GOT3 (cell line): ENCODE measurements at places on chromosomes 2 and 18.

- no peak for DNase-seq
Measured at GRCh38 chr2:109009920-109010610, 21.0 kb upstream of the EDAR start.

DNA sequence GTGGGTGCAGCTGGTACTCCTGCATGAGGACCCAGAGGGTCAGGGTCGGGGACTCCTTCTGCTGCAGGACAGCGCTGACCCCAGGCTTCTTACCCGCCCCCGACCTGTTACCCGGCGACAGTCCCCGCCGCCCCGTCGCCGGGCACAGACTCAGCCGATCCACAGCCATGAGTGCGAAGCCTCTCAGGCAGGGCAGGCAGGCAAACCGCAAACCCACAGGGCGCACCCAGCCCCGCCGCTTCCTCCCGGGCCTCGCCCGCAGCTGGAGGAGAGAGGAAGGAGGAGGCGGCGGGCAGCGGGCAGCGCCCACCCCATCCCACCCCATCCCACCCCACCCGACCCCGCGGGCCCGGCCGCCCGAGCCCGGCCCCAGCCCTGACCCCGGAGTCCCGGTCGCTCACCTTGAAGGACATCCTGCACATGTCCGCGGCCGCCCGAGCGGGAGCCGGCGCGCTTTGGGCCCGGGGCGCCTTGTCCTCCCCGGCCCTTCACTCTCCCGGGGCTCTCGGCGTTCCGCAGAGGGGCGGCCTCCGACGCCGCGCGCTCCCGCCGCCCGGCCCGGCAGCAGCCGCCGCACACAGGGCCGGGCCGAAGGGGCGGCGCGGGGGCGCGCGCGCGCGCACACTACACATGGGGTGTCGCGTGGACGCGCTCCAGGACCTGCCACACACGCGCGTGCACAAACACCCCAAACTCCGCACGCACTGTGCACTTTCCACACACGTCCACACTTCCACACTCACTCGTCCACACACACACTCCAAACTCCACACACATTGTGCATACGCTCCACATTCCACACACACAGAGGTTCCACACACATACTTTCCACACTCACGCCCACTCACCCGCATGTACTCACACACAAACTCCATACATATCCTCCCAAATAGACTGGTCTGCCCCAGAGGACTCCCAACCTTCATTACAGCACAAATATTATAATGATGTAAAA lies at the start of gene ANKRD29:
ANKRD29 (minus strand) TSS at position 603 of the 955 bp plus-strand sequence; CDS start at position 422, 181 bp downstream.
- no peak for DNase-seq

DNA sequence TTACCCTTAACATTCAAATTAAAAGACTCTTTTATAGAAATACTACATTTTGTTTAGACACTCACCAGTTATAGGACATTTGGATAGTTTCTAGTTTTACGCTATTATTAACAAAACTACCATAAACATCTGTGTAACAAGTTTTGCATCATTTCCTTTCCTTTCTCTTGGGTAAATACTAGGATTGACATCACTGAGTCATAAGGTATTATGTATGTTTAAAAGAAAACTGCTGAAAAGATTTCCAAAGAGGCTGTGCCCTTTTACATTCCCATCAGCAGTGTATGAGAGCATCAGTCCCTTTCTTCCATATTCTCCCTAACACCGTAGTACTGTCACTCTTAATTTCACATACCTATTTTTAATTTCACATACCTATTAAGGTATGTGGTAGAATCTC lies 130.6 kb downstream of the USP34 start:
- no peak for DNase-seq

- DNase-seq: no peak
Measured at GRCh38 chr2:237452861-237453260, 34.2 kb upstream of the MLPH start.

GRCh38 chr2:233063976-233064411 lies 3.9 kb downstream of the INPP5D start:
- DNase-seq: no peak

GRCh38 chr2:143575340-143575739 lies 446.1 kb downstream of the ARHGAP15 start:
- DNase-seq: no peak

DNA sequence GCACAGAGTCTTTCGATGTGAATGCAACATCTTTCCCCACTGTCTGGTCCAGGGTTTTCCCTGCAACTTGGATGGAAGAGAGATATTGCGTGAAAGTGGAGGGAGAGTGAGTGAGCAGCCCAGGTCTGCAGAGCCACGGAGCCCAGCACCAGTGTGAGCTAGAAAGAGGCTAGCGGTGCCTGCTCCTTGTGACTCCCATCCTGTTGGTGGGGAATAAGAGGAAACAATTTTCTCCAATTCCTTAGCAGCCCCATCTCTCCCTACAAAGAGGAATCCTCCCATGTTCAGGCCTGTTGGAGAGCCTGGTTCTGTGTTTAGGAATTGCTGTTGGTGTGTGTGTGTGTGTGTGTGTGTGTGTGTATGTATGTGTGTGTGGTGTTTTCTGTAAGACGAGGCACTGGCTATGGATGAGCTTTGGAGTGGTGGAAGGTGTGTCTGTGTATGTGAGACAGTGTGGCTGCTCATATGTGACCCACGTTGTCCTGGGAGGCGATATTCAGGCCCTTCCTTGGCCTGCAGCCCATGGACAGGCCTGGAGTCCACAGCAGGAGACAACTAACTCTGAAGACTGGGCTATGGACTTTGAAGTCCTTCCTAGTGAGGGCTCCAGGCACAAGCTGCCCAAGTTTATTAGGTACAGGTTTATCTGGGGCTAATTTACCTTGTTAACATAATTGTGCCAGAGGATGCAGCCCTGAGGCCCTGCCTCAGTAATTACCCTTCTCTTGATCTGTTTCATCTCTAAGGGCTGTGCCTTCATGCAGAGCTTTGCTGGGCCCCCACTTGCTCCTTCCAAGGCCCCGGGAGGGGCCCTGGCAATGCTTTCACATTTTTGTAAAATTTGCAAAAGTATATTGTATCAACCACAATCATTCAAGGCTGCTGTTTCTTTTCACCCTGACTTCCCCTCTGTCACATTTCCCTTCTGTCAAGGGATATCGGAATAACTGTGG lies 88.6 kb upstream of the HAAO start:
- no peak for DNase-seq

GRCh38 chr2:65096948-65097347 lies 33.0 kb downstream of the RAB1A start:
- no peak for DNase-seq

GRCh38 chr18:35076135-35076924 lies 35.1 kb downstream of the MAPRE2 start:
- no peak for DNase-seq

GRCh38 chr2:139031722-139032121 lies 251.5 kb upstream of the NXPH2 start:
- DNase-seq: no peak

GRCh38 chr2:10571673-10572072 lies 118.1 kb downstream of the NOL10 start:
- DNase-seq: no peak

DNA sequence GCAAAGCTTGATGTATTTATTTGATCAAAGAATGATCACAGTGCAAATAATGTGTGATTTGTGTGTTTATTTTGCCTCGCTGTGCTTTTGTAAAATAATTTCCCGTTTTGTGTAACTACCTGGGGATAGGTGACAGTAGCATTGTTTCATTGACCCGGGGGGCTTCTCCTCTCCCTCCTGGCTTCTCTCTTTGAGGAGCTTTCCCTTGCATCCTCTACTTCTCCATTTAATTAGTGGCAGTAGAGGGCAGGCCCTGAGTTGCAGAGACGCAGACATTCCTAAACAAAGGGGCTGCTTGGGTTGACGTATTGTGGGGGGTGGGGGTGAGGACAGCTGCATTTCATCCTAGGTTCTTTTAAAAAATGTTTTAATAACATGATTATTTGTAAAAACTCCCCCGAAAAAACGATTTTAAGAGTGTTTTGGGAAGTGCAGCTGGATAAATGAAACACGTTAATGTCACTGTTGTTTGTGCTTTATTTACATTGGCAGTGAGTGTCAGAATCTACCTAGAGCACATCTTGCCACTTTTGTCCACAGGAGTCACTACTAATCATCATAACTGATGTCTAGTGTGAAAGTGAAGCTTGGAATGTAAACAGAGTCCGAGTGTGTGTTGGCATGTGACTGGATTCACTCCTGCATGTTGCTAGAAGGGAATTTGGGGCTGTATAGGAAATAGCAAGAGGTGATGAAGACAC lies 2.2 kb downstream of the NEDD4L start:
- DNase-seq: no peak

GRCh38 chr2:233714121-233714520 lies 1.4 kb downstream of the UGT1A5 start:
- no peak for DNase-seq

DNA sequence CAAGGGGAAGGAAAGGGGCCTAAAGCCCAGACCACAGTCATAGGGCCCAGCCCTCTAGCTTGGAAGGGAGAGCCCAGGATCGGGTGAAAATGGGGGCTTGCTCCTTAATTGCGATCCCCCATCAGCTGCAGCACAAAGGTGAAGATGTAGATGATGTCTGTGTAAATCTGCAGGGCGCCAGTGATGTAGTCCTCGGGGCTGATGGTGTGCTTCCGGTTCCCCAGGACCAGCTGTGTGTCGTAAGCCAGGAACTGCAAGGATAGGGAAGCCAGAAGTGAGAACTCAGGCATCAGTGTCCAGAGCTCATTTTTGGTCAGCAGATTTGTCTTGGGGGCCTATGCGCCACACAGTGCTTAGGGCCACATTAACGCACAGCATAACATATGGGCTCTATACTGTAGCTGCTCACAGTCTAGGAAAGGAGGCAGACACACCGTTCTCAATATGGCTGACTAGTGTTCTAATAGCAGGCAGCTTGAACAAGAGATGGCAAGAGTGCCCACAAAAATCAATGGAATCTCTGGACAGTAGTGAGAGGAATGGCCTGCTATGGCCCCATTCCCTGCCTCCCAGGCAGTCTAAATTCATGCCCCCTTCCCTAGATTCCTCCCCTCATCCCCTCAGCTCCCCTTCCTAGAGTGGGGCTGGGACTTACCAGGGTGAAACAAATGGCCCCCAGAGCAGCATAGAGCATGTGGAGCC lies 5.2 kb downstream of the PNKD start:
- no peak for DNase-seq

DNA sequence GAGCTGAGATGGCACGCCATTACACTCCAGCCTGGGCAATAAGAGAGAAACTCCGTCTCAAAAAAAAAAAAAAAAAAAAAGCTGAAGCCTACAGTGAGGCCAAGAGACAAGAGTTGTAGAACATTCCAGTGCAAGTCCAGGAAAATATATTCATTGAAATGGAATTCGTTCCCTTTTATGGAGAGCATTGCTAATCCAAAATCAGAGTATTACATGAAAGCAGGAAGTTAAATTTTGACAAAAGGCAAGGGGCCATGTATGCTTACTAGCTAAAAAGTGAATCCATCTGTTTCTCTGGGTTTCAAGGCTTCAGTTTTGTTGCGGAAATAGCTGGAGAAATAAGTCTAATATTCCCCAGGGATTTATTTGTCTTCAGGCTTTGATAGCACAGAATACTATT lies 471.7 kb downstream of the THSD7B start:
- no peak for DNase-seq

DNA sequence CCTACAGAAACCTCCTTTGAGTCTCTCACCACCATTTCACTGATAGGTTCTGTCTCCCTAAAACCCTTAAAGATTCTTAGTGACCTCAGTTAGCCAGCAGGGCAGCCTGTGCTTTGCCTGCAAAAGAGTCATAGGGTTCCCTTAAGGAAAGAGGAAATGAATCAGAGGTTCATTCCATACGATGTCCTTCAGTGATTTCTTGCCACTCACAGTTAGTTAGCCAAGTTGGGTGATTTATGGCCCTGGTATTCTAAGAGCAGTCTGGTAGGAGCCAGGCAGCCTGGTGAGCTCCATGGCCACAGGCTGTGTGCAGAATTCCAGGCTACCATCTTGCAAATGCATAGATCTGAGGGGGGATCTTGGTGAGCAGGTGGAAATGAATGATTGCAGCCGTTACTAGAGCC lies 18.7 kb upstream of the CCBE1 start:
- DNase-seq: no peak

- DNase-seq: no peak
Measured at GRCh38 chr2:233359823-233360222, 5.5 kb downstream of the DGKD start.

DNA sequence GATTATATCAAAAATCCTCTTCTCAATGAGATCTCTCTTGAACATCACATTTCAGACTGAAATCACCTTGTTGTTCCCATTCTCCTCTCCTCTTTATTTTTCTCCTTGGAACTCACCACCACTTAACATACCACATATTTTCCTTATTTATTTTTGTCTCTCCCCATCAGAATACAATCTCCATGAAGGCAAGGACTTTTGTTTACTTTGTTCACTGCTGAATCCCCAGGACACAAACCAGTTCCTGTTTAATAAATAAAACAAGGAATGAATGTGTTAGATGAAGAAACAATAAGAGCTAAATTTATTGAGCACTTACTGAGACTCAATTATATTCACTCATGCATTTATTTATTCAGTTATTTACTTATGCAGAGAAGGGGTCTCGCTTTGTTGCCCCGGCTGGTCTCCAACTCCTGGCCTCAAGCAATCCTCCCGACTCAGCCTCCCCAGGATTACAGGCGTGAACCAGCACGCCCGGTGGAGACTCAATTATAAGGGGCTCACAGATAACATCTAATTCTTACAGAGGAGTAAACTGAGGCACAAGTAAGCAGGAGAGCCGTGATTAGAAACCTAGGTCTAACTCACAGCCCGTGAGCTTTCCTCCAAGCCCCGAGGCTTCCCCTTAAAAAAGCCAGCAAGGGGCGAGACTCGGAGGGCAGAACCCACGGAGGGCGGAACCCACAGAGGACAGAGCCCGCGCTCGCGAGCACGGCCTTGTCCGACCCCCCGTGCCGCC lies 616 bp upstream of the TAF1B start:
- no peak for DNase-seq

DNA sequence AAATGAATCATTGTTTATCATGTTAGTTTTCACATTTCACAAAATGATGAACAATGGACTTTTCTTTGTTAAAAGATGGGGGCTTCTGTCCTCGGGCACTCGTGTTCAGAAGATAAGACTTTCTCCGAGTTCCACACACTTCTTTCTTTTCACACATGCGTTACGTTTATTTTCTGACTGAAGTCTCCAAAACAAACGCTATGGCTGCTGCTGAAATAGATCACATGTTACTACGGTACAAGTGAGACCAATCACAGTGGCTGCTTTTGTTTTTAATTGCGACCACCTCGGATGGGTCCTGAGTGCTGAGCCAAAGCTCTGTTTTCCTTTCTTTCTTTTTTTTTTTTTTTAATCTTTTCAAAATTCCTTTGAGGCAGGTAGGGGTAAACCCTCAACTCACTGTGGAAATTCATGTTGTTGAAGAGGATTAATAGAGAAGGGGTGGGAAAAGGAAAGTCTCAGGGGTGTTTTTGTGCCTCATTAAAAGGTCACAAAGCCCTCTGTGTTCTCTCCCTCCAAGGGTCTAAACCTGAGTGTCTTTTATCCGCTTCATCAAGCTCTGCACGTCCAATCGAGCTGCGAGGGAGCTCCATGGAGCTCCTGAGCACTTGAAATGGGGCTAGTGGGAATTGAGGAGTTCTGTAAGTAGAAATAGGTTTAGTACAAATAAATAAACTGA lies 48.2 kb downstream of the ARL4C start:
- no peak for DNase-seq

- no peak for DNase-seq
Measured at GRCh38 chr2:181174611-181175580, 194.5 kb downstream of the UBE2E3 start.

- DNase-seq: no peak
Measured at GRCh38 chr2:205738117-205738968, 56.0 kb downstream of the NRP2 start.
